ENCODE measurements at places on chromosomes 3 and 15. TPM values are rescaled to one million over a fixed set of nuclear protein-coding genes. Genes with fewer than 3 reads are reported as not detected.

- no peak for DNase-seq
Measured at GRCh38 chr15:64861331-64861730, 19.6 kb downstream of the PLEKHO2 start.

Gene SLC51A
- total RNA-seq, result not detected

Gene TRIM42
- not detected for total RNA-seq

DNA sequence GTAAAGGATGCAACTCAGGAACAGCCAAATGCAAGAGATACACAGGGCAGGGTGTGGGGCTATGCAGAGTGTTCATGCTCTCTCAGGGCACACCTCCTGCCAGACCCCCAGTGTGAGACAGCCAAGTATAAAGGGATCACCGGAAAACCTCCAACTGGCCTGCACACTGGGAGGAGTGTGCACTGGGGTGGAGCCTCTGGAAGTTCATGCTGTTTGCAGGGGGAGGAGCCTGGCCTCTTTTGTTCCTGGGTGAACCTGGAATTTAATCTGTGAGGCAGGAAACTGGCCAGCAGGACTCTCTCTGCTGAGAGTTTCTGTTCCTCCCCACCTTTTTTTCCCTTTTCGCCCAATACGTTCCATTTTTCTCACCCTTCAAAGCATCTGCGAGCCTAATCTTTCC is 204.1 kb downstream of the WNT5A start:
- no peak for DNase-seq

- DNase-seq, result no peak
Measured at GRCh38 chr3:39267631-39268548, 11.9 kb downstream of the CX3CR1 start.

DNA sequence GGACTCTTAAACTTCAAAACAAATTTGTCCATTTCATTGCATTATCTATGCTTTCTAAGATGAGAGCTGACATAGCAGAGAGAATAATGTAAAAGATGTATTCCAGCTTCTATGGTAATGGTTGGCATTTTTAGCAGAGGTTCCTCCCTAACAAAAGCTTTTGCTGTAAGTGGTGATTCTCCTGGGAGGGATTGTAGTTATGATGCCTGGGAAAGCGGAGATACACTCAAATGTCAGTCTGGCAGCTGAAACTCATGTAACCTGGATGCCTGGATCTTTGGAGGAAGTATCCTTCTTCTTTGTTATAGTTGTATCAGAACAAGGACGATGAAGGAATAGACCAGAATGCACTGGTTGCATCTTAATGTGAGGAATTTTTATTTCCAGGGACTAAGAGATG is 7.5 kb downstream of the CHL1 start:
- DNase-seq, result no peak

All from OCI-LY7 (cell line).